ENCODE measurements at places on chromosomes 1 and 21.

DNA sequence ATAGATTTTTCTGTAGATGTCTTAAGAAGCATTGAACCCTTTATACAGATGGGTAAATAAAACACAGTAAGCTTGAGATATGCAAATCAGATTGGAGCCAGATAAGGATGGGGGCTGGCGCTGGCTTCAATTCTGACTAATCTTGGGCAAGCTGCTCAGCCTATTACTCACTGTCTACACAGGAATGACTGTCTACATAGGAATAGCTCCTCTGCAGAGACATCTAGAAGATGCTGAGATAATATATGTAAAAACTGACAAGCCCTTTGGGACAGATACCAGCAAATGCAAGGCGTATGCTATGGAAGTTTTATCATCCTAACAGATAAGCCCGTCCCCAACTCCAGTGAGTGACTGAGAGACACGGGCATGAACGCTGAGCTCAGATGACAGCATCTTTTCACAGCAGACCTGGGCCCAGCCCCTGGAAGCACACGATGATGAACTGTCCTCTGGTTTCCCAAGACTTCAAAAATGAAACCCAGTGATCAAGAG is 1.7 kb downstream of the CLDN14 start:
- DNase-seq, result peak; percentile 50

DNA sequence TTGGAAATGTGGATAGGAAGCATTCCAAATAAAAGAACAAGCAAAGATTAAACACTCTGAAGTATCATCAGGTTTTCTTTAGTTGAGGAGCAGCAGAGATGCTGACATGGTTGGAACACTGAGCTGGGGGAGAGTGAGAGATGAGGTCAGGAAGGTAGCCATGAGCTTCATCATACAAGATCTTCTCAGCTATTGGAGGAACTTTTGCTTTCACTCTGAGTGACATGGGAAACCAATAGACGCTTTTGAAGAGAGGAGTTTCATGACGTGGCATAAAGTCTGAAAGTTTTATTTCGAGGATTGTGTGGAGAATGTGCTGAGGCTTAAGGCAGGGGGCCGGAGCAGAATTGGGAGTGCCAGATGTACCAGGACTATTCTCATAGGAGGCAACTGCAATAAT is 616.2 kb upstream of the CAMK1G start:
- no peak for DNase-seq

GRCh38 chr1:32774950-32775634 is 42.1 kb downstream of the YARS1 start:
- no peak for DNase-seq

DNA sequence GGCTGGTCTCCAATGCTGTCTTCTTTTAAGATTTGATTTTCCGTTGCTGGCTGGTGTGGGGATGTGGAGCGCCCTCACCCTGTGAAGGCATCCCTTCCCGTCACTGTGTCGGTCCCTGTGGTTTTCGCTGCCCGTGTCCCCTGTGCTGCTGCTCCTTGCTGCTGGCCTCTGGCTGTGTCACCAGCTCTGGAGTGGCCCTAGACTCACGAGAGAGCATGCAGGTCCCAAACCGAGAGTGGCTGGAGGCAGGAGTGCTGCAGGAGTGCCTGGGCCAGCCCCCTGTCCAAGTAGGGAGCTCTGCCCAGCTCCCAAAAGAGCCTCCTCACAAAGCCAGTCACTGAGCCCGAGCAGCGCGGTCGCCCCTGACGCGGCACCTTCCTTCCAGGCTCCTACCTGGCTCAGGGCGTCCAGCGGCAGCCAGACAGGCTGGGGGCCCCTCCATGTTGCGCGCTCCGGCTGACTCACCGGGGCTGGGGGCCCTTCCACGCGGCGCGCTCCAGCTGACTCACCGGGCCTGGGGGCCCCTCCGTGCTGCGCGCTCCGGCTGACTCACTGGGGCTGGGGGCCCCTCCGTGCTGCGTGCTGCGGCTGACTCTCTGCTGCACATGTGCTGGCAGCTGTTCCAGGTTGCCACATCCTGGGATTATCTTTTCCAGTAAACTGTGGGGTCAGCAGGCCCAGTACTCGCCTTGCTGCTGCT is 106.7 kb upstream of the COL6A1 start:
- peak; percentile 87 for DNase-seq

- no peak for DNase-seq
Measured at GRCh38 chr1:244615301-244615700, 37.6 kb upstream of the DESI2 start.

Data from GM04503 (cell line).